ENCODE measurements at places on chromosomes 5 and 9.

- no peak for DNase-seq
Measured at GRCh38 chr5:125140855-125141254, 394.4 kb upstream of the ZNF608 start.

DNA sequence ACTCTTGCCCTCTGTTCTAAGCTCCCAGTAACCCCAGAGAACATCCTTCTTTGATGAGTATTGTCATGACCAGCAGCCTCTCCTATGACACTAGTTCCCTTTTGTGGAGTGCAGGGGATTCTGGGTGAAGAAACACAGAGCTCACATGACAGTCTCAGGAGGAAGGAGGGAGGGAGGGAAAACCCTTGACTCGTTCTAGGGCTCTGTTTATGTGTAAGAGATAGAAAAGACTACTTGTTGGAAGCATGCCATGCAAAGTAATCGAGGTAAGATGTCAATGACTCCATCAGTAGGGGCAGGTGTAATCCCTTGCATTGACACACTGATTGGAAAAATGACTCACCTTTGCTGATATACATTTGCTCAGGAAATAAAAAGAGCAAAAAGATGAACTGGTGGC is 190.2 kb upstream of the ELL2 start:
- no peak for DNase-seq

DNA sequence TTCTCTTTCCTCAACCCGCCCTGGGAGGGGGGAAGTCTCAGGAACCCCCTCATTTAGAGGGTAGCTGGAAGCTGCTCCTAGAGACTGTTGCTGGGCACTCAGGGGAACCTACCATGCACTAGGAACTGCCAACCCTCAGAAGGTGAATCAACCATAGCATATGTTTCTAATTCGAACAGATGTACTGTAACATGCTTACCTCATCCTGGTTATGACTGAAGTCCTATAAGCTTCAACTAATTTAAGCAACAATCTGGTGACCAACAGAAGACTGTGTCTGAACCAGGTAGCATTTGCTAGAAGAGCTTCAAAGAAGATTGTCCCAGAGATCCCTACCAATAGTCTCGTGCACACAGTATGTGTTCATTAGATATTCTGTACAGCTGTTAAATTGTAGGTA is 5.7 kb upstream of the PRDM6 start:
- DNase-seq: no peak

DNA sequence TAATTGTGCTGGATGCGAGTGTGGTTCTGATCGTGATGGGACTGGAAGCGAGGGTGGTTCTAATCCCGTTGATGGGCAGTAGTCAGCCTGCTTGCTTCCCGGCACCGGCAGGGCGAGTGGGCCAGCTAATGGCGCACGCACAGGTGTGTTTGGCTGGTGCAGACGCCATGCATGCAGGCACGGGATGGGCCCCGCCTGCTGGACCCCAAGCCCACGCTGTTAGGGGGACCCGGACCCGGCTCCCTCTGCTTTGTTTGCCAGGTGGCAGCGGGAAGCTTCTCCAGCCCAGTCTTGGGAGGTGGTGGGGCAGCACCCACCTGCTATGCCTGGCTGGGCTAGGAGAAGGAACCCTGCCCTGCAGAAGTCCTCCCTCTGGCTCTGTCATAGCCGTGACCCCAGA is 70.3 kb downstream of the VAV2 start:
- no peak for DNase-seq

DNA sequence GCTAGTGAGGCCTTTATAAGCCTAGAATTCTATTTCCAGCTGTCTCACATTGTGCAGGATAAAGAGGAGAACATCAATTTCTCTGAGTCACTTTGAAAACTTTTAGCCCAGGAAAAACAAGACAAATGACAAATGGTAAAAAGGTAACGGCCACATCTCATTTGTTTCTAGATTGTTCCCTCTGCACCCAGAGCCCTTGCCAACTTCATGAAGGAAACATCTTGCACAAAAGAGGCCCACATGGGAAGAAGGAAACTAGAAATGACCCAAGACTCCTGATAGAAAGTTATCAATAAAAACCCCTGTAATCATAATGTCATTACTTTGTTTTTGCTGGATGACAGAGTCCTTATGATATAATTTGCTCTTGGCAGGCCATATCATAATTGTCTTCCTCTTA is 5.3 kb downstream of the DPYSL3 start:
- no peak for DNase-seq

DNA sequence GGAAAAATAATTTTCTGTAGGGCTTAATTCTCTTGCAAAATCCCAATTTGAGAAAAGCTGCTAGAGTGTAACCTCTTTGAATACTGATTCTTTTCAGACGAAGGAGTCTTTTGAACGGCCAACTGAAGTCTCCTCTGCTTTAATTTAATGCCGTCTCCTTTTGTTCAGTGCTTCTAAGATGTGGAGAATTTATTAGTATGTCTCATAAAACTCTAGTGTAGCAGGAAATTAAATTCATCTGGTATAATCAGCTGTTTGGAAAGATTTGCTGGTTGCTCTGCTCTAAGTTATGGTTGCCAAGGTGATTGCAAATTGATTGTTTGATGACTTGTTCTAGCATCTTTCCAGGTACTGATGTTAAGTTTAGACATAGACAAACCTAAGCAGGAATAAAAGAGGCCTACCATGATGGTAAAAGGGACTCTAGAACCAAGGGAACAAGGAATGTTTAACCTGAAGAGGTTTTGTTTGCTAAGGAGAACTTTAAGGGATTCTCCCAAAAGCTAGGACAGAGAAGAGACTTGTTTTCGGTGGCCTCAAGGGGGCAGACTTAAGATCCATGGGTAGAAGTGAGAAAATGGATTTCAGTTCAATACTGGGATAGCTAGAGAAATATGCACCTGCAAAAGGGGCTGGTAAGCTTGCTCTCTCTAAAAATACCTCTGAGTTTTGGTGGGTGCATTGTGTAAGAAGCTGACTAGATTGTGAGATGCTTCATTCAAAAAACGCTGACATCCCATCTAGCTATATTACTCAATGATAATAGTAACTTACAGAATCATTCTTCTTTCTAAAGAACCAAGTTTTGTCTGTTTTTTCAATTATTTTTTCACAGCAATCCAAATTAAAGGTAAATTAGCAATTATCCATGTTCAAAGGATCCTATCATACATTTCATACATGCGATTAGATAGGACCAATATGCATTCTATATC is 5.7 kb upstream of the ADRB2 start:
- peak; percentile 51 for DNase-seq

DNA sequence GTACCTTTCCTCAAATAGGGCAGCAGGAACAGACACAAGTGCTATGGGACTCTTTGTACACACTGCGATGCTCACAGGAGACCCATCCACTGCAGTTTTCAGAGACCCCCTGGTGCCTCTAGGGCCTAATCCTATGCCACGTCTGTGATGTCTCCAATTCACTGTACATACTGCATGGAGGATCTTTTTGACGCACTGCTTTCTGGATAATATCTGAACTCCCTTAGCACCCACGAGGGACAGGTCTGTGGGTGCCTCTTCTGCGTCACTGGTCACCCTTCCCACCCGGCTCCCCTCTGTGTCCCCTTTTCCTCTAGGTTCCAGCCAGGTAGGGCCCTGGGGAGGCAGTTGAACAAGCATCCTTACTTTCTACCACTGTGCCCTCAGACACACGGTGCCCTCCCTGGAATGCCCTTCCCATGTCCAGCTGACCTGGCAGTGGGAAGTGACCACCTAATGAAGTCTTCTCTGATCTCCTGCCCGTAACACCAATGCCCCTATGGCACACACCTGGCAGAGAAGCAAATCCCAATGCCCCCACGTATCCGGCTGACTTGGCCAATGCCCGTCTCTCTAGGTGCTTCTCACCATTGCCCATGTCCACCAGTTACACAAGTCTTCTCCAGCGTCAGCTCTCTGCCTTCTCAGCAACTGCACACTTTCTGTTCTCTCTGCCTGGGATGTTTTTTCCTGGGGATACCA is 41.5 kb downstream of the FOXI1 start:
- no peak for DNase-seq

- DNase-seq: no peak
Measured at GRCh38 chr9:134410071-134410834, 84.0 kb downstream of the RXRA start.

- no peak for DNase-seq
Measured at GRCh38 chr5:141515141-141515540, 26.3 kb downstream of the PCDHGC5 start.

- DNase-seq: no peak
Measured at GRCh38 chr5:50923768-50924494, 257.5 kb downstream of the PARP8 start.

DNA sequence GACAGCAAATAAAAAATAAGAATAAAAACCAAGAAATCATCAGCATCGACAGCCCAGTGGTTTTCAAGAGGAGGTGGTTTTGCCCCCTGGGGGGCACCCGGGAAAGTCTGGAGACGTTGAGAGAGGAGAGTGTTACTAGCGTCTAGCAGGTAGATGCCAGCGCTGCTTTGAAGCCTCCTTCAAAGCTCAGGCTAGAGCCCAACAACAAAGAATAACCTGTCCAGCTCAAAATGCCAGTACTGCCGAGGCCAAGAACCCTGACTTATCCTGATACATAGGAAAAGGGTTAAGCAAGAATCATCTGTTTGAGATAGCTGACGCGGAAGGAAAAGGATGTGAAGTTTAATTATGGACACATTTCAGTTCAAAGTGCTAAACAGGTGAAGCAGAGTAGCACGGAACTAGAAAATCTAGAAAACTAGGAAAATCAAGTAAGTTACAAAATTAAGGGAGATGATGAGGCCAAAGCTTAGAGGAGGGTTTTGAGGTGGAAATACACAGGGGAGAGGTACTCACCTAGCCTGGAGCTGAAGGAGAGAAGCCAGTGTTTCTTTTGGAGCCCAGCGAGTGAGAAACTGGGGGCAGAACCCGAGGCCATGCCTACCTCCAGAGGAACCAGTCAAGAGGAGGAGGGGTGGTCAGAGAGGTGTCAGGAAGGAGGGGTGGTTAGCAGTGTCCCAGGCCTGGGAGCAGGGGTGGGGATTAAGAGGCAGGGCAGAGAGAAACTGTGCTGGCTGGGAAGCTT is 121.0 kb upstream of the RETREG1 start:
- no peak for DNase-seq

GRCh38 chr9:73199886-73200285 is 48.2 kb downstream of the ANXA1 start:
- DNase-seq: no peak

- DNase-seq: no peak
Measured at GRCh38 chr5:176548967-176549444, at the start of gene CDHR2. Gene CDHR2 (plus strand): TSS chr5:176549342. CDS start chr5:176565353, 16,011 bp downstream.

- no peak for DNase-seq
Measured at GRCh38 chr9:107744873-107745272, 255.3 kb upstream of the KLF4 start.

GRCh38 chr5:68086439-68086838 is 129.1 kb upstream of the PIK3R1 start:
- DNase-seq: no peak

- no peak for DNase-seq
Measured at GRCh38 chr5:142293486-142293885, 31.3 kb downstream of the SPRY4 start.

DNA sequence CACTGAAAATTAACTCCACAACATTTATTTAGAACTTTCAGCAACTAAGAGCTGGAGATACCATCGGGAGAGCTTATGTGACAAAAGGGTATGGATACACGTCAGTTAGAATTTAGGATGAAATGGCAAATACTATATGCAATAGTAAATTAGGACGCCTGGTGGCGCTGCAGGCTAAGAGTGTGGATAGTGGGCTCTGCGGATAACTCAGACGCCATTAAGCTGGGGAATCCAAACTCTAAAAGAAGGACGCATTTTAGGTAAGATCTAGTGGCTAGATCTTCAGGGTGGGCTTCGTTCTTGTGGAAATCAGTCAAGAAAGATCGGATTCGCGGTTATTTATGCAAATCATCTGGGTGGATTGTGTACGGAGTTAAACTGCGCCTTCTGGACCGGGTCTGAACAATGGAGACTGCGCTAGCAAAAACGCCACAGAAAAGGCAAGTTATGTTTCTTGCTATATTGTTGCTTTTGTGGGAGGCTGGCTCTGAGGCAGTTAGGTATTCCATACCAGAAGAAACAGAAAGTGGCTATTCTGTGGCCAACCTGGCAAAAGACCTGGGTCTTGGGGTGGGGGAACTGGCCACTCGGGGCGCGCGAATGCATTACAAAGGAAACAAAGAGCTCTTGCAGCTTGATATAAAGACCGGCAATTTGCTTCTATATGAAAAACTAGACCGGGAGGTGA is at the start of gene PCDHB5:
Gene PCDHB5, plus strand, starts transcription at position 177 of the 688 bp plus-strand sequence. Its CDS starts 229 bp downstream, at position 406.
- DNase-seq: peak; percentile 29

GRCh38 chr9:92507496-92507895 is 25.2 kb upstream of the ASPN start:
- no peak for DNase-seq

- DNase-seq: no peak
Measured at GRCh38 chr9:19804431-19804830, 15.6 kb upstream of the SLC24A2 start.

- no peak for DNase-seq
Measured at GRCh38 chr9:114559830-114560513, 27.6 kb upstream of the ATP6V1G1 start.

- DNase-seq: no peak
Measured at GRCh38 chr5:39675676-39676075, 250.9 kb upstream of the DAB2 start.

DNA sequence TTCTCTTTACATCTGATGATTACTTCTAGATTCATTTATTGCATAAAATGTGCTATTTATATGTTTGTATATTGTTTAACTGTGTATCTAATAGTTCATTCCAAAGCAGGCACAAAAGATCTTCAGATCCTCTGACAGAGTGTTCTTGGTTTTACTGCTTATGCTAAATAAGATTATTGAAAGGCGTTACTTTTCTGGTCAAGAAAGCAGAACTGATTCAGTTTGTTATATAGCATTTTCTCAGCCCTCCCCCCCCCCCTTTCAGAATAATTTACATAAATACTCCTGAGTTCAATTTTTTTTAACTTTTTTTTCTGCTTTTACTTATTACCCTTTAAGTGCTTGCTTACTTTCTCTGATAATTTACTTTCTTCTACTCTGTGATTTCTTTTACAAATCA is 15.4 kb downstream of the CDC42SE2 start:
- peak; percentile 47 for DNase-seq
